Activated CD4-positive, alpha-beta memory T cell treated with anti-CD3 and anti-CD28 coated beads for 36 hours (primary cell): ENCODE measurements at places on chromosomes 12 and 14.

- no peak for DNase-seq
Observed at GRCh38 chr14:103084021-103084919, at the start of gene LBHD2. LBHD2 (plus strand) TSS chr14:103084210; CDS start chr14:103086013, 1,803 bp downstream.

GRCh38 chr12:65306366-65307168, 28.1 kb downstream of the MSRB3 start:
- DNase-seq: no peak

DNA sequence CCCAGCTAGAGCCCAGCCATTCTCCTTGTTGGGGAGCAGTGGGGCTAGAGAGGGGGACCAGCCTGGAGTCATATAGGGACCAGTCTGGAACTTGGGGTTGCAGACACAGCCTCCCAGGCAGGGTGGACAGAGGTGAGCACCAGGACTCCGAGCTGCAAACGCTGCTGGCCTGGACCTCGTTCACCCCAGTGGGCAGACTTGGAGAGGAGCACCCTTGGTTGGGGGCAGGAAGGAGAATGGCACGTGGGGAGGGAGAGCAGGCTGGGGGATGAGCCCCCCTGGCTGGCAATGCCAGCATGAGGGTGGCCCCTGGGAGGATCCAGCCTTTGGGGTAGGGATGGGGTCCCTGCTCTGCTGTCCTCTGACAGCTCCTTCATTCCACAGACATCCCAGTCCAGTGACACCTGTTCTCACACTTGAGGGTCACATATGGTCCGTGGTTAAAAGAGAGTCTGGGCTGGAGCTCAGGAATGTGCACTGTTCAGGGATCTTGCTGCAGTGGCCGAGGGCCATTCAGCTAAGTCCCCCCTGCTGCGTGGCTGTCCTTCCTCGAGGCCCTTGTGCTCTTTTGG, 2.8 kb downstream of the LBHD2 start:
- no peak for DNase-seq

DNA sequence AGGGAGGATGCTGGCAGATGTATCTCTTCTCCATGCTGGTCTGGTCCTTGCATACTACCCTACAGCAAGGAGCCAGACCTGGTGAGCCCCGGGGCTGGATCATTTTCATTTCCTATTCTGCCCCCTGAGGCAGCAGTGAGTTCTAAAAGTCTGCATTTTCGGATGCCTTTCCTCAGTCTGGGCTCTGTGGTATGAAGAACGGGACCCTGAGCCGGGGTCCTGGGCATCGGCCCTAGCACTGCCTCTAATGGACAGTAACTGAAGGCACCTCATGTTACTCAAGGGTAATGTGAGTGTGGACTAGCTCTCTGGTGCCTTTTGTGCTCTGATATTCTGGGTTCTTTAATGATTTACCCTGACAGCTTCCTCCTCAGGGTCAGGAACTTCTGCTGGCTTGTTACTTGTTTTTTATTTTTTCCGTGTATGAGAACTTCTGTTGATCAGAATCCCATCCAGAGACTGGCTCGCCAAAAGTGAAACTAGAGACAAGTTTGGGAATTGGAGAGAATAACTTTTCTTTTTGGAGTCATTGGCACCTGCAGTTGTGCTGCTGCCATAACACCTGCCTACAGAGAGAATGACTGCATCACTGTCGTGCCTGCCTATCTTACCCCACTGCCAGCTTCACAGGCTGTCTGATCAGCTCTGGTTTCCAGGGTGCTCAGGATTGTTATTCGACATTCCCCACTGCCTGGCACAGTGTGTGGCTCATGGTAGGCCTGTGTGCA, 62.3 kb downstream of the SUSD6 start:
- no peak for DNase-seq

- DNase-seq: no peak
Observed at GRCh38 chr12:102631274-102631673, 150.9 kb upstream of the IGF1 start.

DNA sequence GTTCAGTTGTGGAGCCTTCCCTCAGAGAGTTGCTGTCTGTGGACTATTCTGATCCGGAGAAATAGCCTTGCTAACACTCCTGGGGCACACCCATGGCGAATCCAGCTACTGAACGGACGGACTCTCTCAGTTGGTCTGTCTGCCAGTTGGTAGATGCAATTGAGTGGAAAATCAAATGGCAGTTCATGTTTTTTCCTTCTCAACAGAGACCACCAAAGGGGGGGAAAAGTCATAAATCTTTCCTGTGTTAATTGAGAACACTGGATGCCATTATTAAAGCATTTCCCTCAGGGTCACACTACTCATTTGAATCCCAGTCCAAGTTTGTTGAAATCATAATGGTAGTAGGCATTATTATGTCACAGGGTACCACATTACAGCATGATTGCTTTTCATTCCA, 354.3 kb upstream of the FAR2 start:
- no peak for DNase-seq

DNA sequence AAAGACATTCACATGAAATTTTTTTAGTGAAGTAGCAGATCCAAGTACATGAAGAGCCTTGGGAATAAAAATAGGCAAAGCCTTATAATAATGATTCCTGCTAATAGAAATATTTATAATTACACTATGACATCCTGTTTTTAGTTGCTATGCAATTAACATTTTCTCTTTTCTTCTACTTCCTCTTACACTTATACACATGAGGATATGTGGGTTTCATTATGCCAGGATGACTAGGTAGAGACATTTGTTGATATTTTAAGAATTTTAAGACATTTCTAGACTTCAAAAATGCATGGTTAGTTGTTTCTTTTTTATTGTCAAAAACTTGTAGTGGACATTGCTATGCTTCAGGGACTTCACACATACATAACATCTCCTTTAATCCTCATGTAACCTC, 326.8 kb downstream of the SYT1 start:
- DNase-seq: no peak

GRCh38 chr12:113368331-113368730, 9.9 kb downstream of the PLBD2 start:
- no peak for DNase-seq

DNA sequence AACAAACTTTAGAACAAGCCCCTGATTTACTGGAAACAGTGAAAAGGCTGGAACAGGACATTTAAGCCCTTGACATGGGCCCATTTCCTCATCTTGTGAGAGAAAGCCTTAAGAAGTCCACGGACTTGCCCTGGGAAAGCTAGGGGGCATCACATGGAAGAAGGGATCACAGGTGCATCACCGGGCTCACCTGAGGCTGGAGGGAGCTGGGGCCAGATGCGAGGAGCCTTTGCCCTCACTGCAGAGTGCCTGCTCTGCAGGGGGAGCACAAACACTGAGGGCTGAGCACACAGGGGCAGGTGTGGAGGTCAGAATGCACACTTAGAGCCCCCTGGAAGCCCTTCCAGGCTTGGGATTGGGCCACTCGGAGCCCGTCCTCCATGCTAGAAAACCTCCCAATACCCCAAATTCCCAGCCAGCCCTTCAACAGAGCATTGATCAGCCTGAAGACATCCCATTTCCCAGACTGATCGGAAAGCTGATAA, 5.2 kb upstream of the KRT1 start:
- DNase-seq: no peak

GRCh38 chr14:26104717-26105116, 493.1 kb downstream of the NOVA1 start:
- DNase-seq: no peak
